Naive thymus-derived CD8-positive, alpha-beta T cell (primary cell): ENCODE measurements at places on chromosomes 2 and 18.

DNA sequence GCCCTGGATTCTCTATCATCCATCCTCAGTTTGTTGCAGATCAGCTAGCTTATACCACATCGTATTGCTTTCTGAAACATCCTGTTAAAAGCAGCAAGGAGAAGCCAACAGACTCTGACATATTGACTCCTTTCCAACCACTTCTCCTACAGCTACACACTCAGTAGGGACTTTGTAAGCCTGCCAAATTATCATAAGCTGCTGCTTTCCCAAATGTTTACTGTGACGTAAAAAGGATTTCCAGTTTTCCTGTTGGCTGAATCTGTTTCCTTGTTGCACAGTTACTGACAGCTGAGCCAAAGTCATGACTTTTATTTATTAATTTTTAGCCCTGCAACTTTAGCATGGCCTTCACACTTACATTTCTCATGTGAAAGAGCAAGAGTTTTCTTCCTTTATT is 294.3 kb downstream of the KCNJ3 start:
- no peak for DNase-seq

- DNase-seq: no peak
Measured at GRCh38 chr2:40168032-40168431, 283.9 kb downstream of the SLC8A1 start.

GRCh38 chr2:228654707-228655106 is 473.2 kb upstream of the SPHKAP start:
- DNase-seq: no peak

DNA sequence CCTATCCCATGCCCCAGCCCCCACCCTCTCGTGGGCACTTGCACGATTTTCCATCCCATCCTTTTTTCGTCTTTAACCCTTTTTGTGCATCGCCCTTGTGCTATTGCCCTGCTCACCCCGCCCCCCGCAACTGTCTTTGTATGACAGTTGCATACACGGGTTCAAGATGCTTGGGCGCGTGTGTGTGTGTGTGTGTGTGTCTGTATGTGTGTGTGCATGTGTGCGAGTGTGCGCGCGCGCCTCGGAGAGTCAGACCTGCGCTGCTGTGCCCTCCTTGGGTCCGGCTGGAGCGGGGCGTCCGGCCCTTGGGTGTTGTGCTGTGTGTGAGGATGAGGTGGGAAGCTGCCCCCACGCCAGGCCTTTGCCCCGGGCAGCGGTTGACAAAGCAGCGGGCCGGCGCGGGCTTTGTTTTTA is 230.7 kb downstream of the HAUS1 start:
- no peak for DNase-seq

- DNase-seq: no peak
Measured at GRCh38 chr2:150595803-150596470, 108.5 kb upstream of the RND3 start.

- DNase-seq: no peak
Measured at GRCh38 chr2:10397878-10398277, 50.2 kb downstream of the ODC1 start.

GRCh38 chr18:75121266-75121665 is 87.7 kb downstream of the PTGR3 start:
- no peak for DNase-seq

DNA sequence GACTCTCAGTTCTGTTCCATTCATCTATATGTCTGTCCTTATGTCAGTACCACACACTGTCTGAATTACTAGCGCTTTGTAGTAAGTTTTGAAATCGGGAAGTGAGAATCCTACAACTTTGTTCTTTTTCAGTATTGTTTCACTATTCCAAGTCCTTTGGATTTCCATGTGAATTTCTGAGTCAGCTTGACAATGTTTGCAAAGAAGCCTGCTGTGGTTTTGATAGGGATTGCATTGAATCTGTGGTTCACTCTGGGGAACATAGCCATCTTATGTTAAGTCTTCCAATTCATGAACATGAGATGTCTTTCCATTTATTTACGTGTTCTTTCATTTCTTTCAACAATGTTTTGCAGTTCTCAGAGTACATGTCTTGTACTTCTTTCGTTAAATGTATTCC is 15.0 kb downstream of the SLC3A1 start:
- DNase-seq: no peak

GRCh38 chr18:46281185-46282176 is 177.3 kb downstream of the HAUS1 start:
- DNase-seq: peak; percentile 71

DNA sequence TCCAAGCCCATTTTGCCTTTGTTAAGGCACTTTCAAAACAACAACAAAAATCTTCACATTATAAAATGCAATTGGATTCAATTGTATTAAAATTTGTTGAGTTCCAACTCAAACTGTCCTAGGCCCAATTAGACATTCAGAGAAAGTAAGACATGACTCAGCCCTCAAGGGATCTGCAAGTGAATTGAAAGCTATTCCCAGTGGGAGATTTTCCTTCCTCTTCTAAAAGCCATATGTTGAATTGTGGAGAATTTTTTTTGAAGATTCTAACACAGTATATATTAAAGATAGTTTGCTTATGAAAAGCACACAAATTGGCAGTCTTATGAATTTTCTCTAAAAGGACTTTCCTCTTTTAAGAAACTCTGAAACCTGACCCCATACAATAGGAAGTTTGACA is 268.0 kb upstream of the PARD3B start:
- DNase-seq: no peak

DNA sequence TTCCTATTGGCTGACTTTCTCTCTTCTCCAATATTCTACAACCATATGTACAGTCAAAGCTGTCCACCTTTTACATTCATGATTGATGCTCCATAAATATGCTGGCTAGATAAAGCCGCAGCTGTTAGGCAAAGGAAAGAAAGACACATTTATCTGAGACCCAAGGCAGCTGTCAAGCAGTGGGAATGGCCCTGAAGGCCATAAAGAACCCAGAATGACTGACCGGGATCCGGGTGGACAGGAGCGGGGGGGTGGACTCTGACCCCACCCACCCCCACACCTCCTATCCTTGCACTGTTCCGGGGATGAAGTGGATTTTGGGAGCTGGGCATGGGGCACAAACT is 116.4 kb downstream of the RTP5 start:
- no peak for DNase-seq

- no peak for DNase-seq
Measured at GRCh38 chr2:120436885-120437603, 91.1 kb downstream of the INHBB start.

- DNase-seq: no peak
Measured at GRCh38 chr2:210302326-210302725, 12.6 kb downstream of the MYL1 start.

DNA sequence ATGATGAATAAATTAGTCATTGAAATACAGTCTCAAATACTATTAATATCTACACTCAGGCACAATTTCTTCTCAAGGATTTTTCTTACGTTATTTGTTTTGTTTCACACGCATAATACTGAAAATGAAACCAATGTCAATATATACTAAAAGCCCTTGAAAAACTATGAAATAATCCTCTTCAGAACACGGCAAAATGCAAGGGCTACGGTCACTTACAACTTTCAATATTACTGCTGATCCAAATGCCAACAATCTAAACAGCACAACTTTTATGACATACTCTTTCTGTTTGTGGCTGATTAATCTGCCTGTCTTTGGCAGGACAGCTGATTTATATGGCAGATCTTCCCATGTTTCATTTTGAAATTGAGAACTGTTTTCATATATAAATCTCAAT is 68.3 kb downstream of the LRPPRC start:
- no peak for DNase-seq

DNA sequence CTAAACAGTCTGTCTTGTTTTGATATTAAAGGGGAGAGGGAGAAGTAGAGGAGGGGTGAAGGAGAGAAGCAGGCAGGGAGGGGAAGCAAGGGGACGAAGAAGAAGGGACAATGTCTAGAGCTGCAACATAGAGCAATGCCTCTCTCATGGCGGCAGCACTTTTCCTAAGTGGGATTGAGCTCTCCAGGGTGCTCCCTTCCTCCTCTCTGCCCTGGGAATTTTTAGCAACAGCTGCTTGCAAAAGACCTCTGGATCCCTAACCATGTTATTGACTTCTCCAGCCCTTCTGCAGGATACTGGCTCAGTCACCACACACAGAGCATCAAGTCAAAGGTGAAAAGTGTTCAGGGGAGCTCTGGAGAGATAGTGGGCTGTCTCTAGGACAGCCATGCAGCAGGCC is 734.9 kb downstream of the EPHA4 start:
- no peak for DNase-seq

- no peak for DNase-seq
Measured at GRCh38 chr2:855177-855576, 95.5 kb upstream of the SNTG2 start.

GRCh38 chr2:144546933-144547332 is 27.0 kb upstream of the ZEB2 start:
- no peak for DNase-seq

DNA sequence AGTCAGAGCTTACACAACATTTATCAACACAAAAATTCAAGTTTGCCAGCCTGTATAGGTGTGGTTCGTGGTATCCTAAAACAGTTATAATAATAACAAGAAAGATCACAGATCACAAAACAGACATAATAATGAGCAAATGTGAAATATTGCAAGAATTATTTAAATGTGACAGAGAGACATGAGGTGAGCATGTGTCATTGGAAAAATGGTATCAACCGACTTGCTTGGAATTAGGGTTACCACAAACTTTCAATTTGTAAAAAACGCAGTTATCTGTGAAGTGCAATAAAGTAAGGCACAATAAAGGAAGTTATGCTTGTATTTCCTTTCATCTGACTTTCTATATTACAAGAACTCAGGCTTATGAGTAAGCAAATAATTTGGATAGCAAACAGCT is 116.8 kb downstream of the IKZF2 start:
- DNase-seq: no peak

GRCh38 chr2:186460465-186460864 is 25.6 kb upstream of the ZC3H15 start:
- no peak for DNase-seq

- DNase-seq: no peak
Measured at GRCh38 chr2:99880148-99880963, 262.0 kb downstream of the AFF3 start.

DNA sequence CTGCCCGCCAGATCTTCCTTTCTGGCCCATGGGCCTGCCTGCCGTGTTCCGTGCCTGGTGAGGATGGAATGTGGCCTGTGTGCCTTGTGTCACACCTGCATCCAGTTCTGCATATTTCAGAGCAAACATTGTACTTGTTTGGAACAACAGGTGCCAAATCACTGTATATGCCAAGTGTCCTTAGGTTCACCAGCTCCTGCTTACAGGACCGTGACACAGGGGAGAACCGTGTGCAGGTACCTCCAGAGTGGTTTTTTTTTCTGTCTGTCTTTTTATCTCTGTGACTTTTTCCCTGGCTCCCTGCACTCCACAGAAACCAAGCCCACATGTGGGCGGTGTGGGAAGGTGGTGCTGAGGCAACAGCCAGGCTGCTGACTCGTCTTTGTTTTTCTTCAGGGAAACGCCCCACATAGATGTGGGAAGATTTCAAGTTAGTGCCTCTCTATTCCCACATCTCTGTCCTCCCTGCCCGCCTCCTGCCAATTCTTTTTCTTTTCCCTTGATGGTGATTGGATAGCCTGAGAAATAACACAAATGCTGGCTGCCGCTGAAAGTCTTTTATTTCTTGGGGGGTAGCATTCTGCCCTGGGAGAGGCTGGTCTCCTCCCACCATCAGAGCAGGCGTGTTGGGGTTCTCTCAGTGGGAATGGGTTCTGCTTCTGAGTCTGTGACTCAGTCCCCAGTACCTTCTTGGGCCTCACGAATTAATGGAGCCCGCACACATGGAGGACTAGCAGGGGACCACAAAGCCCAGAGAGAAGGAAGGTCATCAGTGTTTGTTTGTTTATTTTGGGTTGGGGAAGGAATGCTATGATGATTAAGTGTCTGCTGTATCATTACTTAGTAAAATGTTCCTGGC is 21.4 kb downstream of the GRHL1 start:
- DNase-seq: no peak

- no peak for DNase-seq
Measured at GRCh38 chr18:28714498-28714897, 537.6 kb upstream of the CDH2 start.

DNA sequence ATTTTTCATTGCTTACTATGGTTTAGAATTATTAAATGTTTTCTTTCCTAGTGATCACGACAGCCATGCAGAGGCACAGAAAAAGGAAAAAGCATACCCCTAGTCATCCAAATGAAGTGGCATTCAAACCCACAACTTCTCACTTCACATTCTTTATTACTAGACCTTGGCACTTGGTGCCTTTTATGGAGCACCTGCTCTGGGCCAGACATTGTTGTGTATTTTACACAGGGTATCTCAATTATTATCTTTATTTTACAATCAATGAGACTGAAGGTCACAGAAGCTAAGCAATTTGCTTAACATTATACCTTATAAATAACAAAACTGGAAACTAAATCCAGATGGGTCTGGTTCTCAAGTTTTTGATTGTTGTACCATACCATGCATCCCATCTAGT is 235.3 kb downstream of the LRATD1 start:
- no peak for DNase-seq

DNA sequence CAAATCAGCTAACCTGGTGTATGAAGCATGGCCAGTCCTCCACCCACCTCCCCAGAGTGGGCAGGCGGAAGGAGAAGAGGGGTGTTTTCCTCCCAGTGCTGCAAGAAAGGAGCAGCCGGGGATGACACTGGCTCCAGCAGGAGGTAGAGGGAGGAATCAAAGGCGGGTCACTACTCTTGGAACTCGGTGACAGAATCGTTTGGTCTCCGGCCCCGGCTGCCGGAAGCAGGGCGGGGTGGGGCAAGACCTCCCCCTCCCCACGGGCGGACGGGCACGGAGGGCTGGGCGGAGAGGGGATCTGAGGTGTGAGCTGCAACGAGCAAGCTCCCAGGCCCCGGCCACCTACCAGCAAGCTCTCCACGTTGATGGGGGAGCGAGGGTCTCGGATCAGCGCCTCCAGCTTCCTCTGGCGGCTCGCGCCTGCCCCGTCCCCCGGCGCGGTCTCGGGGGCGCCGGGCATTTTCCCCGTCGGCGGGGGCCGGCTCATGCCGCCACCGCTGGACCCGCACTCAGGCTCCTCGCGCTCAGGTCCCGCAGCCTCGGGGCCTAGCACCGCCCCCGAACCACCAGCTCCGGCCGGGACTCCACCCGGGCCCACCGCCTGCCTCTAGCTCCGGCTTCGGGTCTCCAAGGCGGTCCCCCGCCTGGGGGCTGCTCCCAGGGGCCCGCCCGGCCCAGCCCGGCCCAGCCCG is 640 bp downstream of the ROCK2 start:
- DNase-seq: peak; percentile 66

- no peak for DNase-seq
Measured at GRCh38 chr2:100303744-100304143, 18.6 kb downstream of the LONRF2 start.

DNA sequence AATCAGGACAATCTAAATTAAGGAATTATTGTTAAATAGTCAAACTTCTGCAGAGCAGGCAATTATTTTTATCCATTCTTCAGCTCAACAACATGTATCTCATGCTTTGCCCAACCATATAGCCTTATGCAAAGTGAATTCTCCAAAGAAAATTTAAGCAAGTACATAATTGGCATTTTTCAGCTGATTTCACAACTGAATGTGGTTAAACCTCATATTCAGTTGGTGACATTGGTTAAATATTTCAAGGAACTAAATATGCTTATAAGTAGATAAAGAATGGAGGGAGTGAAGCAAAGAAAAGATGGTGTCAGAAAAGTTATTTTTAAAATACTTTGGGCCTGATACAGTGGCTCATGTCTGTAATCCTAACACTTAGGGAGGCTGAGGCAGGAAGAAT is 816.2 kb downstream of the NRXN1 start:
- no peak for DNase-seq
